ENCODE measurements at places on chromosomes 13 and 19.

DNA sequence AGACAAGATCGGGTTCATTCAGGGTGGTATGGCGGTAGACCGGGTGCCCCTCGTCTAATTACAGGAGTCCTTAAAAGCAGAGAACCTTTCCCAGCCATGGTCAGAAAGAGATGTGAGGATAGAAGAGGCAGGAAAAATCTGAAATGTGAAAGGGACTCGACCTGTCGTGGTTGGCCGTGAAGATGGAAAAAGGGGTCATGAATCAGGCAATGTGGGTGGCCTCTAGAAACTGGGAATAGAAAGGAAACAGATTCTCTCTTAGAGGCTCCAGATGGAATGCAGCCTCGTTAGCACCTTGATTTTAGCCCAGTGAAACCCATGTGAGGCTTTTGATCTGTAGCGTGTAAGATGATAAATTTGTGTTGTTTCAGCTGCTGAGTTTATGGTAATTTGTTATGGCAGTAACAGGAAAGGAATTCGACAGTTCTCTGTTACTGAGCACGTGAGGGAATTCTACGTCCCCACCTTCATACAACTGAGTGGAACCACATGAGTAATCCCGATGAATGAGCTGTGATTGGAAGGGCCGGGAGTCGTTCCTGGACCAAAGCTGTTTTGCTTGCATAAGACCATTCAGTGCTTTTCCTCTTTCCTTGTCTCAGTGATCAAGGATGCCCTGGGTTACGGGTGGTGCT, 11.0 kb upstream of the CA11 start:
- DNase-seq = no peak

GRCh38 chr19:15551293-15552004, 43.1 kb downstream of the CYP4F22 start:
- peak; percentile 72 for DNase-seq

DNA sequence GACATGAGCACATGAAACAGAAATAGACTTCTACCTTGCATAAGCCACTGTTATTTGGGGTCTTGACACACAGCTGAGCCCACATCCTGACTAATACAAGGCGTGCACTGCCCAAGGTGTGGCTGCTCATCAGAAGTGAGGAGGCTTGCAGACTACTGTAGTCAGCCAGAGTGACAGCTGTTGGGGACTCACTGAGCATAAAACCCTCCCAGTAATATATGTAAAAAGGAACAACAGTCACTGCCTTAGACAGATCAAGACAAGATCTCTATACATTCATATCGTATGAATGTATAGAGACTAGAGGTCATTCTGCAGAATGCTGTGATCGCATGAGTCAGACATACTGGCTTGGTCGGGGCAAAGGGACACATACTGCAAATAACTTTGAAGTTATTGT, 4.1 kb upstream of the C1QTNF9B start:
- no peak for DNase-seq

- no peak for DNase-seq
Observed at GRCh38 chr13:46109451-46109850, 4.6 kb upstream of the CPB2 start.

- no peak for DNase-seq
Observed at GRCh38 chr13:40635315-40635995, 31.0 kb downstream of the FOXO1 start.

- no peak for DNase-seq
Observed at GRCh38 chr13:22061806-22062391, 391.0 kb downstream of the FGF9 start.

DNA sequence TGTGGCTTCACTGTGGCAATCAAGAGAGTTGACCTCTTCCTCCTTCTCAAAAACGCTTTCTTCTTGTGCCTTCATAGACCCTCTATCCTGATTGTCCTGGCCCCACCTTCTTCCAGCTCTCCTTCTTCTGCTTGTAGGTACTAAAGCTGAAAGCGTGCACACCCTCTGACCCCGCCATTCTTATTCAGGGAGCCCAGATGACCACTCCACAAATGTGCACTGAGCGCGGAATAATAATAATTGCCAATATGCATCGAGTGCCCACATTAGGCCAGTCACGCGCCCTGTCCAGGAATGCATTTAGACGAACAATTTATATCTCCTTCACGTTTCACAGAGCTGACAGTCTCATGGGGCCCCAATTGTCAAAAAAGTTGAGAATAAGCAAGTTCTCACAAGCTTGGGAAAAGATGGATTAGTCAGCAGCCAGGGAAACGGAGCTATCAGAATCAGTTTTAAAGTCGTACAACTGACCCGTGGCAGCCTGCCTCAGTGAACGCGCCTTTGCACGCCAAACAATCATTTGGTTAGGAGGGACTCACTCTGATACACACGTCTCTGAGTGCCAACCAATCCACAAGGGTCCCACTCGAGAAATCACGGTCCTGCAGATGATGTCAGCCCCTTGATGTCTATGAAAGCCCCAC, 36.7 kb upstream of the PEG3 start:
- no peak for DNase-seq

DNA sequence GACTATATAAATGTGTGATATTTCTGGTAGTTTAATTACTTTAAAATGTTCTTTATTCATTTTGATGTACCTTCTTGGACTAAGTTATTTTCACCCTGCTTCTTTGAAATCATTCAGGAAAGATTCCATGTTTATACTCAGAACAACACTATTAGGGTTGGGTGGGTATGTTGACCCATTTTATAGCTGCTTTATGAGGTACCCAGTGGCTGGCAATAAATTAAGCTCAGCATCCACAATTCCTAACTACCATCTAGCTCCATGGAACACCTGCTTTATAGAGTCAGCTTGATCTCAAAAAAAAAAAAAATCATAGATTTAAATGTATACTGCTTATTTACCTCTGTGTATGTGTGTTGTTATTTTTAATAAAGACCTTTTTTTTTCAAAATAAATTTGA, 78.9 kb upstream of the ZNF91 start:
- no peak for DNase-seq

DNA sequence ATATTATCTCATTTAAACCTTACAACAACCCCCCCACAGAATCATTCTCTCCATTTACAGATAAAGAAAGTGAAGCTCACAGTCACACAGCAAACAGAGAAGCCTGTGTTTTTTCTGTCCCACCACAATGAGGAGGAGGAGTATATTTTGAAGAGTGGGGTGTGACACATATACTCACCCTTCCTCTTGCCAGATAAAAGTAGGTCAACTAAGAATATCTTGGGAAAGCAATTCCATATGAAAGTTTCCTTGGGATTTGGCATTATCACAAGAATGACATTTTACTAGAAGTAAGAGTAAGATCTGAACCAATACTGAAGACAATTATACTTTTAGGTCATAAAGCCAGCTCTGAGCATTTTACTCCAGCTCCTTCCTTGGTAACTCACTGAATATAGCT, 287.5 kb upstream of the HTR2A start:
- DNase-seq = no peak

- DNase-seq = no peak
Observed at GRCh38 chr13:44397766-44398223, 24.2 kb downstream of the SERP2 start.

GRCh38 chr19:20422216-20423205, 143.1 kb downstream of the ZNF737 start:
- no peak for DNase-seq

- DNase-seq = no peak
Observed at GRCh38 chr19:16885166-16885565, 3.6 kb upstream of the F2RL3 start.

DNA sequence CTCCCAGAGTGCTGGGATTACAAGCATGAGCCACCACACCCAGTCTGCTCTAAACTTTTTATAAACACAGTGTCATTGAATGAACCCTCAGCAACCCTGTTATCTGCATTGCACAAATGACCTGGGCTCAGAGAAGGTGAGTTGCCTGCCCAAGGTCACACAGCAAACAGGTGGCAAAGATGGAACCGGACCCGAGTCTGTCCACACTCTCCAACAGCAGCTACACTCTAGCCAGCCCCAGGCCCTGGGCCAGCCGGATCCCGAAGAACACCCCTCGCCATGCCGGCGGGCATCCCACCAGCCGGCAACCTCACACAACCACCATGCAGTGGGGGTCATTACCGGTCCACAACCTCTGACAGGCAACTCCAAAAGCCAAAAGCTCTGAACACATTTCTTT, 14.5 kb downstream of the ERCC2 start:
- DNase-seq = no peak

GRCh38 chr19:35110974-35111373, 4.6 kb upstream of the FXYD3 start:
- DNase-seq = no peak

GRCh38 chr13:100767192-100767591, 92.6 kb upstream of the TMTC4 start:
- DNase-seq = no peak

- DNase-seq = no peak
Observed at GRCh38 chr19:13396250-13397080, 109.8 kb downstream of the CACNA1A start.

DNA sequence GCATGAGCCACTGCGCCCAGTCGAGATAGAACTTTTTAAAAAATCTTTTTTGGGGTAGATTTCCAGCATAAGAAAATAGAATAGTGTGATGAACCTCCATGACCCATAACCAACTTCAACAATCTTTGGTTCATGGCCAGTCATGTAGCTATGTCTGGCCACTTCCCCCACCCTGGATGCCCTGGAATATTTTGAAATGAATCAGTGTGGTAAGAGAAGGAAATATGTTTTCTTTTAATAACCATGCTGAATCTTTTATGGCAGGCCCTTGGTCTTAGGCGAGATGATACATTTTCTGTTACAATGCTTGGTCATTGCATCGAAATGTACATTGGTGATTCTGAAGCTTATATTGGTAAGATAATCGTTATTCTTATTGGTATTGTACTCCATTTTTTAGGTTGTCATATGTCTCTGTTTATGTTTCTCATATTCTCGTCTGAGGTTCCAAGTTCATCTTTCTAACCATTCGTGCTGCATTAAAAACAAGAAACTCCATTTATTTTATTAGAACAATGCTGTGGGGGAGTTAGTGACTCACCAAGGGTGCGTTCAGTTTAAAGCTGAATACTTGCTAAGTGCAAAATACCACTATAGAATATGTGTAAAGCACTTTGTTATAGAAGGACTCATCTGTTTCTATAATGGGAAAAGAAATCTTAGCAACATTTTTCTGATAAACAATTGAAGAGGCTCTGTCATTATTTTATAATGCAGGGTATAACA, 16.4 kb upstream of the UPF3A start:
- no peak for DNase-seq

GRCh38 chr13:85408415-85408814, 390.8 kb downstream of the SLITRK6 start:
- DNase-seq = no peak

GRCh38 chr19:6092329-6093286, 17.7 kb downstream of the RFX2 start:
- DNase-seq = no peak

DNA sequence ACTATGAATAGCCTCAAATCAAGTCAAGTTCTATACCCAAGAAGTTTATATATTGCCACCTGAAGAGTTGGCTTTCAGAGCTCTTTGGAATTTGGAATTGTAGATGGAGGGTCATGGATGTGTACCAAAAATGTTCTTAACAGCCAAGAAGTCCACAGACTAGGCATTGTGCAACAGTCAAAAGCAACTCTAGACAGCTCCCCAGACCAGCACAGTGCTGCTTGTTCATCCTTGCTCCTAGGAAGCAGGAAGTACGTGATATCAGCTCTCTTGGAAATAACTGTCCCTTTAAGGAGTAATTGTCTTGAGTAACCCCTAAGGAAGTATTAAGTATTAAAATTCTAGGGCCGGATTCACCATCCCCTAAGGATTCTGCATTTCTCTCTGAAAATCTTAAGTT, 30.7 kb upstream of the IL17D start:
- DNase-seq = no peak

DNA sequence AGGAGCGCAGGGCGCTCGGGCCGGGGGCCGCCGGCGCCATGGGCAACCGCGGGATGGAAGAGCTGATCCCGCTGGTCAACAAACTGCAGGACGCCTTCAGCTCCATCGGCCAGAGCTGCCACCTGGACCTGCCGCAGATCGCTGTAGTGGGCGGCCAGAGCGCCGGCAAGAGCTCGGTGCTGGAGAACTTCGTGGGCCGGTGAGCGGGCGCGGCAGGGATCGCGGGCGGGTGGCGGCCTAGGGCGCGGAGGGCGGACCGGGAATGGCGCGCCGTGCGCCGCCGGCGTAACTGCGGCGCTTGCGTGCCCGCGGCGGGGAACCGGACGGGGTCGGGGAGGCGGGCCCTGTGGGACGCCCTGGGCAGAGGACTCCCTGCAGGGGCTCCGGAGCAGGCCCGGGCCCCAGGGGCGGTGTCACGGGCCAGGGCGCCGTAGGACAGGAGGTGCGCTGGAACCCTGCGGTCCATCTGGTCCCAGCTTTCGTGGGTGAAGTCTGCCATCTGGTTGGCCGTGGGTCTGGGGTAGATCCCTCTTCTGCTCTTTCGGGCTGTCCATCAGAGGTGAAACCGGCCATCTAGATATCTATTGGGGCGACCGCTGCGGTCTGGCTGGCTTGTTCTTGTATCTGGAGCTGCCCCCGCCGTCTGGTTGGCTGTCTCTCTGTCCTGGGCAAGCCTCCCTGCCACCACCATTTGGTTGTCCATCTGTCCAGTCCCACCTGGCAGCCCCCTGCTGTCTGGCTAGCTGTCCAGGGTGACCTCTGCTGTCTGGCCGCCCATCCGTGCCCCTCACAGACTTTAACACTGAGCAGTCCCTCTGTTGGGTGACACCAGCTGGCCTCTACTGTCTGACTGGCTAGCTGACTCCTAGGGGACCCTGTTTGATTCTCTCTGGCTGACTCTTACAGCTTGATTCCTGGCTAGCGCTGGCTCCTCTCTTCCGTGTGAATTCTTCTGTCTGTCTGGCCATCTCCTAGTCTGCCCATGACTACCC, 622 bp downstream of the DNM2 start:
- peak; percentile 42 for DNase-seq

- DNase-seq = no peak
Observed at GRCh38 chr13:103671547-103671946, 605.3 kb upstream of the SLC10A2 start.

DNA sequence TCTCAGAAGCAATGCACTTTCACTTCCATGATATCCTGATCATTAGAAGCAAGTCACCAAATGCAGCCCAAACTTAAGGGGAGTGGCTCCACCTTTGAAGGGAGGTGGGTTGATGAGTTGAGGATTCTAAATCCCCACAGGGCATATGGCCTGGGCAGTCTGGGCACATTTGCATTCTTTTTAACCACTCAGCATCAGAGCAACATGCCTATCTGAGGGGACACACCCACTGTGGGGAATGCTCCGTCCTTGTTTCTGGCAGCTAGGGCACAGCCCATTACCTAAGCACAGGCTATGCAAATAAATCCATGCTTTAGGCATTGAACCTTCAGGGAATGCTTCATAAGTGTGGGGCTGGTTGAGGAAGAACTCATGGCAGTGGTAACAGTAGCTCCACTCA, 12.3 kb upstream of the SACS start:
- no peak for DNase-seq

DNA sequence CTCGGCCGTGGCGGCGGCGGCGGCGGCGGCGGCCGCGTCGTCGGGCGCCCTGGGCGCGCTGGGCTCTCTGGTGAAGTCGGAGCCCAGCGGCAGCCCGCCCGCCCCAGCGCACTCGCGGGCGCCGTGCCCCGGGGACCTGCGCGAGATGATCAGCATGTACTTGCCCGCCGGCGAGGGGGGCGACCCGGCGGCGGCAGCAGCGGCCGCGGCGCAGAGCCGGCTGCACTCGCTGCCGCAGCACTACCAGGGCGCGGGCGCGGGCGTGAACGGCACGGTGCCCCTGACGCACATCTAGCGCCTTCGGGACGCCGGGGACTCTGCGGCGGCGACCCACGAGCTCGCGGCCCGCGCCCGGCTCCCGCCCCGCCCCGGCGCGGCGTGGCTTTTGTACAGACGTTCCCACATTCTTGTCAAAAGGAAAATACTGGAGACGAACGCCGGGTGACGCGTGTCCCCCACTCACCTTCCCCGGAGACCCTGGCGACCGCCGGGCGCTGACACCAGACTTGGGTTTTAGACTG, 1.7 kb downstream of the SOX1 start:
- no peak for DNase-seq

- DNase-seq = no peak
Observed at GRCh38 chr19:15292847-15293582, 39.3 kb downstream of the BRD4 start.
